ENCODE measurements at places on chromosomes 7 and 10. TPM values are rescaled to one million over a fixed set of nuclear protein-coding genes. Genes with fewer than 3 reads are reported as not detected.

Gene MOGAT3
- total RNA-seq = not detected

Gene PVRIG
- total RNA-seq = not detected

Gene DRGX
- total RNA-seq = not detected

Gene GDF10
- 11.1 TPM for total RNA-seq

DNA sequence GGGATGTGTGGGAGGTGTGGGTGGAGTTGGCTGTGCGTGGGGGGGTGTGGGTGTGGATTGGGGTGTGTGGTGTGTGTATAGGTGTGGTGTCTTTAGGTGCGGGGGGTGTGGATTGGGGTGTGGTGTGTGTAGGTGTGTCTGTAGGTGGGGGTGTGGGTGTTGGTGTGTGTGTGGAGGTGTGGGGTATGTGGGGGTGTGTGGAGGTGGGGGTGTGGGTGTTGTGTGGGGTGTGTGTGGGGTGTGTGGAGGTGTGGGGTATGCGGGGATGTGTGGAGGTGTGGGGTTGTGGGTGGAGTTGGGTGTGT, 33.9 kb downstream of the SPDYE17 start:
- DNase-seq = no peak

GRCh38 chr10:96025566-96025965, 17.8 kb upstream of the CCNJ start:
- DNase-seq = no peak

Gene CLCN1
- 0.16 TPM for total RNA-seq

DNA sequence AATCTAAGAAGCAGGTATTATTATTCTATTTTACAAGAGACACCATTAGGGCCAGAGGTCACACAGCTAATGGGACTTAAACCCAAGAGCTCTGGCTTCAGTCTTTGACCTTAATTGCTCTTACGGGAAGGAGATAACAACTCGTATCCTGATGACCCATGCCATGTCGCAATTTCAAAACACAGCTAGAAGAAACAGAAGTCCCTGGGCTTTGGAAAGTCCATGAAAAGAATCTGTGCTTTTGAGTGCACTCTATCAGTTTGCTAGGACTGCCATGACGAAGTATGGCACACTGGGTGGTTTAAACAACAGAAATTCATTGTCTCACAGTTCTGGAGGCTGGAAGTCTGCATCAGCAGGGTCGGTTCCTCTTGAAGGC, 247.8 kb upstream of the AOAH start:
- no peak for DNase-seq

DNA sequence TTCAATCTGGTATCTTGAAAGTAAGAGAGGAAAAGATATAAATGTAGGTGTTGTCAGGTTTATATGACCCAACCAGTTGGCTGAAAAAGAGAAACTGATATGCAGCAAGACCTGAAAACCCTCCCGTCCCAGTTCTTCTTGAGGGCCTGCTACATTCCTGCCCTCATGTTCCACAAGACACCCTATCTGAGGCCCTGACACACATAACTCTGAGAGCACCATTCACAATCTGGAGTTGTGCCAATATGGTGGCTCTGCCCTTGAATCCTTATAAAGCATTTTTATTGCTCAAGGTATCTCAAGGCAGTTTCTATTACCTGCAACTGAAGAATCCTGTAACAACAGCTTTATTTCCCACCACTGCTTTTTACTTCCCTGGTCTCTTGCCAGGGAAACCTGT, 17.0 kb downstream of the XPNPEP1 start:
- DNase-seq = no peak

Gene CHN2
- 0.81 TPM for total RNA-seq

- peak; percentile 86 for DNase-seq
Measured at GRCh38 chr10:74290708-74291107, 139.7 kb downstream of the ADK start.

Gene GSTO2
- 3.4 TPM for total RNA-seq

Gene KCNIP2
- 1.2 TPM for total RNA-seq

DNA sequence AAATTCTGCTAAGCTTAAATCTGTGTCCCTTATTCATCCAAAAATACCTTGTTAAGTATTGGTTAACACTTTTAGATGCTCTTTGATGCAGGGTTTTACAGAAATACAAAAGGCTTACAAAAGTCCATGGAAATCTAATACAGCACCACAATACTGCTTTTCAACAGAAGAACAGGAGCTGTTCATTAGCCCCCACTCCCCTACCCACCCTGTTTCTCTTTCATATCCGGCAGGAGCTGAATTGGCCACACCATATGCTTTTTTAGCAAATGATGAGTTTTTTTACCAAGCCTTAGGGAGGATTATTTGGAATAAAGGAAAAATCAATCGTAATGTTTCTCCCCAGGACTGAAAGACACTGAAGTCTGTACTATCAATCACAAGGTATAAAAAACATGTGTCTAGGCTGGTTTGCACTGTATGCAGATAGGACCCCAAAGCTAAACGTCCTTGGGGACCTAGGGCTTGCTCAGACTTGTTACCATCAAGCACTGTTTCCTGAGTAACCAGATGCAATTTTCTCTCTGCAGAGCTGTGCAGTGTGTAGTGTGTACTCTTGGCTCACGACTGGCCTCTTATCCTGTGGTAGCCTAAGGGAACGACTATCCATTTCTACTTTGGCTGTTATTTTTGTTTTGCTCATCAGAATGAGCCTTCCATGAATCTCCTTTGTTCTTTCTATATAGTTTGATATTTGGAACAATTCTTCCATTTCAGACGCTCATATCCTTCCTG, 143.3 kb upstream of the LRGUK start:
- no peak for DNase-seq

GRCh38 chr7:138569418-138569817, 109.4 kb downstream of the TRIM24 start:
- DNase-seq = no peak

Gene SYT15B
- not detected for total RNA-seq

GRCh38 chr10:88110355-88110754, 246.9 kb downstream of the PTEN start:
- peak; percentile 35 for DNase-seq

Gene ZNF239
- 1.8 TPM for total RNA-seq

DNA sequence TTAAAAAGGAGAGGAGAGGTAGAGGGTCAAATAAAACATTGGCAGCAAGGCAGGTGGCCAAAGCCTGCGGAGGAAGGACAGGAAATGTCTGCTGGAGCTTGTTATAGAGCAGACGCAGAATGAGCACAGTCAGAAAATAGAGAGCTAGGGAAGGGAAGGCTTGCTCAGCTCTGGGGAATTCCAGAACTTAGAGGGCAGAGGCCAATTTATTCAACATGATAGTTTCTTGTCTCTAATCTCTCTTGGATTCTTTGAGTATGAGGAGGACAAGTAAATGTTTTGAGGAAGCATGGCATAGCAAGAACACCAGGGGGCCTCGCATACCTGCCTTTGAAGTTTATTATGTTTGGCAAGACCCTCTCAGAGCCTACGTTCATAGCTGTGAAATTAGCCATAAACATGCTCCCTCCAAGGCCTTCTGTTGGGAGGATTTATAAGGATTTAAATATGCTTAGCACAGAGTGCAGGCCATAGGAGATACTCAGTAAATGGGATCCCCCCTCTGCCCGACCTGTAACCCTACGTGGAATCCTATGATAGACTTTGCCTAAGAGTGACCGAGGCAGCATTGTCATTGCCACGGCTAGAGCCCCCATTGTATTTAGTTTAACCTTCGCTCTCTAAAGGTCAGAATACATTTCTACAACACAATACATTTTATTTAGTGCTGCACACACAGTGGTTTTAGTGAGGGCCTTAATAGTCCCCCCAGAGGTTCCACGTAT, 293.9 kb downstream of the CCDC3 start:
- peak; percentile 97 for DNase-seq
